RPMI7951 (cell line): ENCODE measurements at places on chromosomes 7 and 10. TPM values are rescaled to one million over a fixed set of nuclear protein-coding genes. Genes with fewer than 3 reads are reported as not detected.

GRCh38 chr7:46975493-46975892, 606.4 kb downstream of the TNS3 start:
- no peak for DNase-seq

Gene VIM
- total RNA-seq, result 11,641 and 12,249 TPM in 2 replicates

DNA sequence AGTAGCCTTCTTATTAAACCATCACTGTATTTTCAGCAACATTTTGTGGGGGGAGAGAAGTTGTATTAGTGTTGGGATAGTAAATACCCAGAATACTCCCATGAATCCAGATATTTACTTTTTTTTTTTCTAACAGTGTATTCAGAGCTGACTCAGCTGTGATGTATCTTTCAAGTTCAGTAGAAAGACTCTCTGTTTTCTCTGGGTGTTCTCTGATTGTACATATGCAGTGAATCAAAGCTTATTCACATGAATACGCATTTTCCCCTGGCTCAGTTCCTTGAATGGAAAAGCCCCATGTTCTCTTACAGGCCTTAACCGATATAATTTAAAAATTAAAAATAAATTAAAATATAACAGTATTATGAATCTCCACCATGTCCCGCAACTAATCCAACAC, 1.3 kb downstream of the TFPI2 start:
- DNase-seq, result peak; percentile 70

DNA sequence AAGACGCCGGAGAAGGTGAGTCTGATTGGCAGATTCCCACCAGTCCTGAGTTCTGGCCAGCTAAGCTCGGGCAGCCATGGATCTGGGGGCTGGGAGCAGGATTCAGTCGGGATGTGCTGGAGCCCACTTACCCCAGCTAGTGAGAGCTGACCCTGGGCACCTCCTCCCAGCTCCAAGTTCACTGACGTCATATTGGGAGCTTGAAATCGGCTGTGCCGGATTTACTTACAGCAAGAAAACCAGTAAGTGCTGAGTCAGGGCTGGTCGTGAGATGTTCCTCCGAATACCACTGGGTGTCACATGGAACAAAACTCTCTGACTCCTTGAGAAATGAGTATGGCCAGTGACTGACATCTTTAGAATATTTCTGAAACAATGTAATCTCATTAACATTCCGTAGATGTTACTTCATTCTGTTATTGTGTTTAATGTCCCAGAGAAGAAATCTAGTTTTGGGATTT, 621.2 kb downstream of the SDK1 start:
- peak; percentile 79 for DNase-seq

GRCh38 chr10:21337171-21337792, 188.2 kb downstream of the SKIDA1 start:
- no peak for DNase-seq

DNA sequence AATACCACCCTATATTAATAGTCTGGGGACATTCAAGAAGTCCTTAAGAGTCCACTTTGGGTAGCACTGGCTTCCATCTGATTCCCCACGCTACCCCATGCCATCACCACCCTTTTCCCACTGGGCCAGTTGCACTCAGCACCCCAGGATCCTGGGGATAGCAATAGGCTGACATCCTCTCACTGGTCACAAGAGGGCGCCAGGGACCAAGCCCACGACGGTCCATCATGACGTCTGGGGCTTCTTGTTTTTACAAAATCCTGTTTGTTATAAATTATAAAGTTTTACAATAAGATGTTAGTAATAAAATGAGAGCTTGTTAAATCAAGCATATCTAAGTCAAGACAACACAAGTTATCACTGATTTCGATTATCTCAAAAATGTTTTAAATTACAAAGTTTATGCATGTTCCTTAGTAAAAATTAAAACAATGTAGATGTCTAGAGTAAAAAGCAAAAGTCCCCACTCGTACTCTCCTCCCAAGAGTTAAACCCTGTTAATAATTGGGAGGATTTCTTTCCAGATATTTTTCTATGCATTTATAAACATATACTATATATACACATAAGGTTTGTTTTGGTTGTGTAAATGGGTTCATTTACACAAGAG, 15.4 kb downstream of the GPNMB start:
- peak; percentile 71 for DNase-seq

GRCh38 chr7:129295015-129295423, 70.2 kb downstream of the AHCYL2 start:
- DNase-seq, result no peak

Gene PDE6C
- total RNA-seq, result not detected in 2 replicates

- DNase-seq, result no peak
Observed at GRCh38 chr7:98276241-98276761, 5.2 kb upstream of the BRI3 start.

DNA sequence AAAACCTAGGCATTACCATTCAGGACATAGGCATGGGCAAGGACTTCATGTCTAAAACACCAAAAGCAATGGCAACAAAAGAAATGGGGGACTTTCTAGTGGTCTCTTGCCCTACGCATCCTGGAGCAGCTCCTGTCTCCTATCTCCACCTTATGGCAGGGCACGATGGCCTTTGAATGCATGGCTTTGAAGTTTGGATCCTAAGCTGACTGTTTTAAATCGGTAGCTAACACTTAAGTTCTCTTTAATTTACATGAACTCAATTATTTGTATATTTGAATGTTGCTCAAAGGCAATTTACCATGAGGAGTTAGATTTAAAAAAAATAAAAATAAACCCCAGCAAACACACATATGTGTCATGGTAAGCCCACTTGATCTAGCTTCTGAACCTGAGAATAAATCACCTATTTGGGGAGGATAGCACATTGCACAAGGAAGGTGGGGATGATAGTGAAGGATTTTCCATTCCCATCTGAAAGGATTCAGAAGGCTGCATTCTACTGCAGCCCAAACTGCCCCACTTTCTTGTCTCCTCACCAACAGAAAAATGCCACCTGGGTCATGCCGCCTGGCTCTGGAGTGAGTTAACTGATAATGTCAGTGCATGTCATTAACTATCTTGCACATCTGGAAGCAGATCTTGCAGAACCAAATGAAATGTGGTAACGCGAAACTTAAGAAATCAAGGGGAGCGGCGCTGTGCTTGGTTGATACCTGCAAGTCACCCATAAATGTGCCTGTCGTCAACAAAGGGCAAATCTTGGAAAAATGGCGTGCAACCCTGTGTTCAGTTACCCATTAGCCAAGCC, 12.4 kb downstream of the KLF6 start:
- no peak for DNase-seq

DNA sequence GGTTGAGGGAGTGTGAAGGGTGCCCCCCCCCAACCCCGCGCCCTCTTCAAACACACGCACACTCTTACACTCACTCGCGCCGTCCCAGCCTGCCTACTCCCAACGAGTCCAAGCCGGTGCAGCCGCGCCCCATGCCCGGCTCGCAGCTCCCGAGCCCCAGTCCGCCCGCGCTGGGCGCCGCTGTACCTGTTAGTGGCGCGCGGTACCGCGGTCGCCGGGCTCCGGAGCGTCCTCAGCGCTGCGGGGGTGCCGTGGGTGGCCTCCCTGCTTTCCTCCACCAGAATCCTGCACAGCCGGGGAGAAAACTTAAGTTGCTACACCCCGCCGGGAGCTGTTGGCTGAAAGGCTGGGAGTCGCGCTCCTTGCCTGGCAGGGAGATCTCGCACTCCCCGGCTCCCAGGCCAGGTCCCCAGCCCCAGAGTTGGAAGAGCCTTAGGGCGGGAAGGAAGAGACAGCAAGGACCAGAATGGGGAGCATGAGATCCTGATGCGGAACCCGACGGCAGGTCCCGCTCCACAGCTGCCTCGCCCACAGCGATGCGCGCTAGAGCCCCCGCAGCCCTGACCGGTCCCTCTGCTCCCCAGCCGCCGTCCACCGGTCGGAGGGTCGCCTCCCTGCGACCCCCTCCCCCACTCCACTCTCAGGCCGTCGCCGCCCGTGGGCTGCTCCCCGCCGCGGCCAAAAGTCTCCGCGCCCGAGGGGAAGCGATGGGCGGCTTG, 863 bp downstream of the ST8SIA6 start:
- DNase-seq, result peak; percentile 19

Gene GDF10
- not detected in 2 replicates for total RNA-seq

GRCh38 chr7:41117431-41117830, 585.5 kb downstream of the INHBA start:
- DNase-seq, result no peak

Gene AGAP3
- total RNA-seq, result 26.5 and 32.7 TPM in 2 replicates

GRCh38 chr7:75875113-75876080, 3.4 kb upstream of the RHBDD2 start:
- no peak for DNase-seq

DNA sequence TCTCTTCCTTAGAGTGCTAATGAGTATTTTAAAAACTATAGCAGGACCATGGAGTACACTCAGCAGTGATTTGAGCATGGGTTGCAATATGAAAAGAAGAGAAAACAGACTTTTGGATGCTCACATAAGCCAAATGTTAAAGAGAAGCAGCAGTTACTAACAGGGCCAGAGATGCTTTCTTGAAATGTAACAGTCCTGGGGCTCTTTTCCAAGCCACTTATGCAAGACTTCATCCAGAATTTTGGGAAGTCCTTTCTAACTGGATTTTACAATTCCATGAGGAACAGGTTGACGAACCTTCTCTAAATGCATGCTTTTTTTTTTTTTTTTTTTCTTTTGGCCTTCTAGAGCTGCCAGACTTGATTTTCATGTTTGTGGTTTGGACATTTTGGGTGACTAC, 282.0 kb downstream of the SEC23IP start:
- DNase-seq, result no peak

DNA sequence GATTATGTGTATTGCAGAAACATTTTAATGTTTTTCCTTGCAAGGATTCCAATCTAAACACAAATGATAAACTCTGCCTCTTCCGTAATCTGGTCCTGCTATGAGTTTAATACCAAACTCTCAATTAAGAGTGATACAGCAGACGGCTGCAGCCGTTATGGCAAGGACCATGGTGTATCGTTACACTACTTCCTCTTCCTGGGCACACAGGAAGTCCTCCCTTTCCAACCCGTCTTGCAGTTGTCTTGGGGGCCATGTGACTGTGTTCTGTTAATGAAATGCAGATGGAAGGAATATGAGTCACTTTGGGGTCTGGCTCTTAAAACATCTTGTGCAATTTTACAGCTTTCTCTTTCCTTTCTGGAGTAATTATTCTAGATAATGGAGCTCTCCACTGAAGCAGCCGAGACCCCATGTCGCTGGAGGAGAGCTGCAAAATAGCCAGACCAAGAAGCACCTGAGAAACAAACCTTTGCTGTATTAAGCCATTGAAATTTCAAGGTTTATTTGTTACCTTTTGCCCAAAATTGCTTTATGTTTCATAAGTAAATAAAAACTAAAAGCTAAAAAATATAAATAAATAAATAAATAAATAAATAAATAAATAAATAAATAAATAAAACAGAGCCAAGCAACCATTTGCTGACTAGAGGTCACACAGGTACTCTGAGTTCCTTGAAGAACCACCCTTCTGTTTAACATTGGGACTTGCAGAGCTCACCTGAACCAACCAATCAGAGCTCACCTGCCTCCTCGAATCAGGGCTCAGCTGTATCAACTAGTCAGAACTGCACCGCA, 74.7 kb downstream of the FRMPD2 start:
- DNase-seq, result peak; percentile 92

GRCh38 chr7:15507708-15508107, 54.1 kb downstream of the AGMO start:
- DNase-seq, result no peak

Gene RASSF4
- total RNA-seq, result 6.8 and 11.1 TPM in 2 replicates

DNA sequence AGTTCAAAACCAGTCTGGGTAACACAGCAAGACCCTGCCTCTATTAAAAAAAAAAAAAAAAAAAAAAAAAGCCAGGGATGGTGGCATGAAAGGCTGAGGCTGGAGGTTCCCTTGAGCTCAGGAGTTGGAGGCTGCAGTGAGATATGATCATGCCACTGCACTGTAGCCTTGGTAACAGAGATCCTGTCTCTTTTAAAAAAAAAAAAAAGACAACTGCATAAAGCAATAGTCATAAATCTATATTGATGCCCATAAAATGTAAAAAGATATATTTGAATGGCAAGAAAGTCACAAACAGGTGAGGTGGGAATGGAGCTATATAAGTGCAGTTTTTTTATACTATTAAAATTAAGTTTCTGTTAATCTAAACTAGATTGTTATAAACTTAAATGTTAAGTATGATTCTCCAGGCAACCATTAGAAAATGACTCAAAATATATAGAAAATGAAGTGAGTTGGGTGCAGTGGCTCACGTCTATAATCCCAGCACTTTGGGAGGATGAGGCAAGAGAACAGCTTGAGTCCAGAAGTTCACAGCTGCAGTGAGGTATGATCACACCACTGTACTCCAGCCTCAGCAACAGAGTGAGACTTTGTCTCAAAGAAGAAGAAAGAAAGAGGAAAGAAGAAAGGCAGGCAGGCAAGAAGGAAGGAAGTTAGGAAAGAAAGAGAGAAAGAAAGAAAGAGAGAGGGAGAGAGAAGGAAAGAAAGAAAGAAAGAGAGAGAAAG, 13.4 kb upstream of the HNRNPH3 start:
- no peak for DNase-seq

DNA sequence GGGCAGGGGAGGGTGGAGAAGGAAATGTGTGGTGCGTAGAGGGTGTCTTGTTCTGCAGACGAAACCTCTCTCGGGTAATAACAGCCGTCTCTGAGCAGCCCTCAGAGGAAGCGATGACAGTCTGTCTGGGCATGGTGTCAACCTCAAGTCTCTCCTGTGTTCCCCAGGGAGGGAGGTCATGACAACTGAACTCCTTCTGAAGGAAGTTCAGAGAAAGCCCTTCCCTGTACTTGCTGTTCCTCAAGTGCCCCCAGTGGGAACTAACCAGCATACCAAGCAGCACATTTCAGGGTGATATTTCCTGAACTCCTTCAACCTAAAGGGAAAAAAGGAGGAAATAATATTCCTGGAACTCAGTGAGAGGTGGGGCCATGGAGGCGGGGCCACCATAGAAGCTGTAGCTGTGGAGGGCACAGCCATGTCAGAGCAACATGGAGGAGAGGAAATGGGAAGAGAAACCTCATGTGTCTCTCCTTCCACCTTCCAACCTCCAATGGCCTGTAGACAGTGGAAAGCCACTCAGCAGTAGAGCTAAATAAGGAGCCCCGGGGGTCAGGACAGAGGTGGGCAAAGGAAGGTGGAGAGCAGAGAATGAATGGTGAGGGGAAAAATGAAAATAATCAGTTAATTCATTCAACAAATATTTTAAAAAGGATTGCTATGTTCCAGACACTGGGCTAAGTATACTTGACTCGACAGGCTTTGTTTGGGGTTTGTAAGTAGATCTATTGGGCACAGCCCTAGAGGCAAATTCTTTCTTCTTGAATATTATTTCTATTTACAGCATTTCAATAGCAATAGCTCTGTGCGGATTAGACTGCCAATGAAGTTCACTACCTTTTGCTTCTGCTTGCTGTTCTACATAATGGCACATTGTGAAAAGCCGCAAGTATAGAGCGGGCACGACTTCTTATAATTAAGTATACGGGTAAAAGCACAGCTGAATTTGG, 61.0 kb upstream of the AOAH start:
- DNase-seq, result no peak

Gene PRTFDC1
- total RNA-seq, result not detected in 2 replicates

GRCh38 chr10:117167346-117167788, 29.3 kb upstream of the VAX1 start:
- DNase-seq, result no peak

GRCh38 chr10:110613341-110613995, 30.7 kb upstream of the RBM20 start:
- no peak for DNase-seq

GRCh38 chr10:62259998-62260397, 8.6 kb downstream of the RTKN2 start:
- no peak for DNase-seq

- DNase-seq, result no peak
Observed at GRCh38 chr10:81603106-81603620, 271.8 kb upstream of the NRG3 start.

Gene NOS3
- total RNA-seq, result 0.12 and 0.39 TPM in 2 replicates

Gene SPDYE8
- total RNA-seq, result not detected in 2 replicates
